ENCODE measurements at places on chromosomes 4 and X. TPM values are rescaled to one million over a fixed set of nuclear protein-coding genes. Genes with fewer than 3 reads are reported as not detected.
A peak's percentile ranks its signal among the peaks of the same experiment; 100 is the strongest.

GRCh38 chr4:132955146-132955545 lies 193.9 kb upstream of the PCDH10 start:
- no peak for DNase-seq

DNA sequence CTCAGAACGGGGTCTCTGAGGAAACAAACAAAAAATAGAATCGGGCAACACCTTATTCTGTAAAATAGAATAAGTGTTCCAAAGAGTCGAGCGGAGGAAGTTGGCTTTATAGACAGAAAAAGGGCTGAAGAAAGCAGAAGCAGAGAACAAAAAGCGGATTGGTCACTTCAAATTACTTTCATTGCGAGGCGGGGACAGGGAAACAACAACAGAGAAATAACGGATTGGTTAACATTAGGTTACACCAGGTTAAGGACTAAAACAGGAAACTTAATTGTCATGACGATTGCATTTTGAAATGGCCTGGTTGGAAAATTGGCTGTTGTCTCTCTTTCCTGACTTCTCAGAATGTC lies 433 bp upstream of the COQ2 start:
- DNase-seq: peak; percentile 9

- DNase-seq: no peak
These were observed 778.1 kb upstream of the GRID2 start for GRCh38 chr4:91525621-91526020.

DNA sequence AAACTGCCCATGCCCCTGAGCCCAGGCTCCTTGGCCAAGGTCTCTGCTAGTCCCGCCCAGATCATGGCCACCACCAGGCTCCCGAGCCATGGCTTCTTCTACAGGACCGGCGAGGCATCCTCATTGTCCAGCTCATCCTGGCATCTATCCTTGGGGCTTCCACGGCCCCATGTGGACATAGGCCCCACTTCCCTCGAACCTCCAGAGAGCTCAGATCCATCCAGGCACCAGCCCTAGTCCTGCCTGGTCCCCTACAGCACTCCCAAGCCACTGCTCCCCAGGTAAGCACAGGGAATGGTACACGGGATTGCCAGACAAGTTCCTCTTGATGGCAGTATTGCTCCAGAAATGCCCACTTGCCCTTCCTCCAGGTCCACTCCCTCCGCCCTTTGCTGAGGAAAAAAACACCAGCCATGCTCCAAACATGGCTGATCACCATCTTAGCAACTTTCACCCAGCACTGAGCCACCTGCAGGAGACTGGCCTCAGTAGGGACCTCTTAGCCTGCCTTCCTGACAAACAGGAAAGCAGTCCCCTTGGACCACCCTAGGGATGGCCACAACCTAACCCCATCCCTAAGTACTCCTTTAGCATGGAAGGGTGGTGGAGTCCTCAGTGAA lies 272.1 kb upstream of the AGTR2 start:
- peak; percentile 67 for DNase-seq

- DNase-seq: no peak
These were observed 31.2 kb downstream of the RPS6KA6 start for GRCh38 chrX:84156821-84157220.

- DNase-seq: no peak
These were observed 872.1 kb downstream of the PCDH7 start for GRCh38 chr4:31592293-31592692.

The HOPX gene
- 0.07 TPM for polyA plus RNA-seq

The CSAG1 gene
- polyA plus RNA-seq: not detected

The ADGRG4 gene
- not detected for polyA plus RNA-seq

The MSX1 gene
- polyA plus RNA-seq: 0.17 TPM

The FOXR2 gene
- polyA plus RNA-seq: not detected

The ITIH6 gene
- not detected for polyA plus RNA-seq

Measured in mammary epithelial cell (primary cell).